Frontal cortex (tissue), 4 donors: ENCODE measurements at places on chromosomes 11 and 22. TPM values are rescaled to one million over a fixed set of nuclear protein-coding genes. Genes with fewer than 3 reads are reported as not detected.

The GRM5 gene
- total RNA-seq, result 149 TPM

The CALCA gene
- not detected for total RNA-seq

- DNase-seq, result no peak
Measured at GRCh38 chr11:69490516-69490915, 9.1 kb downstream of the LINC01488 start.

GRCh38 chr22:25364281-25364680 is 144.8 kb downstream of the CRYBB2 start:
- no peak for DNase-seq

- no peak for DNase-seq
Measured at GRCh38 chr11:46718155-46719019, 626 bp upstream of the F2 start.

DNA sequence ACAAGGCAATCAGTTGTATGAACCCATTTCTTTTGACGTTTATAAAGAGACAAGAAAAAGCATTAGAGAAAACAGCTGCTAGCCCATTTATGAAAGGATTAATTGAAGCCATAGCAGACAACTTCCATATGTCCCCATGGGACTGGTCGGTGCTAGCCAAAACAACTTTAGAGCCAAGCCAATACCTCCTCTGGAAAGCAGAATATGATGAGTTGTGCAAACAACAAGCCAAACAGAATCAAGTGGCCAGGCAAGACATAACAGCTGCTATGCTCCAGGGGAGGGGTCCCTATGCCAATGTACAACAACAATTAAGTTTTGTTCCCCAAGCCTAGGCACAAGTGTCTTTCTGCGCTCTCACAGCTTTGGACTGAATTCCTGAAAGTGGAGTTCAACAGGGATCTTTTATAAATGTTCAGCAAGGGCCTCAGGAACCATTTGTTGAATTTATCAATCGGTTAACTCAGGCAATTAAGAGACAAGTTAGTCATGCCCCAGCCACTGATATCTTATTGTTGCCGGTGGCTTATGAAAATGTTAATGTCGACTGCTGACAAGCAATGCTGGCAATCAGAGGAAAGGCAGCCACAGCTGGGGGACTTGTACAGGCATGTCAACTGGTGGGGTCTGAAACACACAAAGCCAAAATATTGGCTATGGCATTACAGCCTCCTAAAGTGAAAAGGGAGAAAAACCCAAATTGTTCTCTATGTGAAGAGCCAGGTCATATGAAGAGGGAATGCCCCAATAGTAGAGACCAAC is 1593.1 kb upstream of the TENM4 start:
- DNase-seq, result no peak

GRCh38 chr11:4560467-4560866 is 15.5 kb downstream of the OR52M1 start:
- no peak for DNase-seq

GRCh38 chr22:43566561-43567332 is 154.9 kb downstream of the MPPED1 start:
- no peak for DNase-seq
